Heart left ventricle (tissue), 16 donors: ENCODE measurements at places on chromosomes 1 and 21. TPM values are rescaled to one million over a fixed set of nuclear protein-coding genes. Genes with fewer than 3 reads are reported as not detected.

DNA sequence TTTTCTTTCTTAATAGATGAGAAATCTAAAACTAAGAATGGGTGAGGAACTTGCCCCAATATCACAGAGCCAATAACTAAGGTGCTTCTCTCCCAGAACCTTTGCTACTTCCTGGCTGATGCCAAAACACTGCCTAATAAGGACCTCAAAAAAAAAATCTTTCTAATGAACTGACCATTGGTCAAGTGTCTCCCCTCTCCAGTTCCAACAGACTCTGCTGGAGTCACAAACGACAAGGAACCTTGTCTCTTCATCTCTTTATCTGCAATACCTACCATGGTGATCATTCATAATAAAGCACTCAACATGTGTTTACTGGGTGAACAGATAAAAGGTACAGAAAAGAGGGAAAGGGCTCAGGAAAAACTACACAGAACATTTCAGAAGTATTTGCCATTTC lies 197.4 kb downstream of the LTN1 start:
- no peaks in the 10 kb centered on the region for H3K36me3 ChIP-seq
- no peaks in the 10 kb centered on the region for H3K4me1 ChIP-seq

GRCh38 chr1:20663969-20664715 lies 3.0 kb upstream of the DDOST start:
- H3K4me1 ChIP-seq, result peaks cover 31% of the 10 kb centered on the region
- H3K36me3 ChIP-seq, result no peaks in the 10 kb centered on the region
- H3K4me3 ChIP-seq, result no peak overlapping the region
- H3K27me3 ChIP-seq, result no peaks in the 10 kb centered on the region

GRCh38 chr1:7375329-7375728 lies 395.8 kb upstream of the VAMP3 start:
- no peak overlapping the region for H3K4me3 ChIP-seq
- H3K4me1 ChIP-seq, result peaks cover 12% of the 10 kb centered on the region
- no peak for DNase-seq
- no peaks in the 10 kb centered on the region for H3K27me3 ChIP-seq
- no peaks in the 10 kb centered on the region for H3K36me3 ChIP-seq
- no peak overlapping the region for H3K27ac ChIP-seq

- H3K36me3 ChIP-seq, result no peaks in the 10 kb centered on the region
- no peak for DNase-seq
- H3K27me3 ChIP-seq, result no peaks in the 10 kb centered on the region
- H3K4me3 ChIP-seq, result no peak overlapping the region
Measured at GRCh38 chr1:197496722-197497121, 228.7 kb downstream of the CRB1 start.

- H3K36me3 ChIP-seq, result no peaks in the 10 kb centered on the region
- H3K4me3 ChIP-seq, result no peak overlapping the region
- H3K27ac ChIP-seq, result no peak overlapping the region
Measured at GRCh38 chr1:109156916-109157385, 43.0 kb downstream of the ELAPOR1 start.

The RYR2 gene
- 408 TPM for total RNA-seq

- DNase-seq, result no peak
- H3K36me3 ChIP-seq, result no peaks in the 10 kb centered on the region
- no peak overlapping the region for H3K27ac ChIP-seq
- no peak overlapping the region for H3K4me3 ChIP-seq
- H3K4me1 ChIP-seq, result no peaks in the 10 kb centered on the region
Measured at GRCh38 chr1:86416343-86416742, 7.6 kb upstream of the CLCA2 start.

- no peaks in the 10 kb centered on the region for H3K4me1 ChIP-seq
- H3K27me3 ChIP-seq, result no peaks in the 10 kb centered on the region
- no peak for DNase-seq
- H3K4me3 ChIP-seq, result no peak overlapping the region
- no peaks in the 10 kb centered on the region for H3K36me3 ChIP-seq
Measured at GRCh38 chr21:33998402-33998801, 75.0 kb upstream of the MRPS6 start.

DNA sequence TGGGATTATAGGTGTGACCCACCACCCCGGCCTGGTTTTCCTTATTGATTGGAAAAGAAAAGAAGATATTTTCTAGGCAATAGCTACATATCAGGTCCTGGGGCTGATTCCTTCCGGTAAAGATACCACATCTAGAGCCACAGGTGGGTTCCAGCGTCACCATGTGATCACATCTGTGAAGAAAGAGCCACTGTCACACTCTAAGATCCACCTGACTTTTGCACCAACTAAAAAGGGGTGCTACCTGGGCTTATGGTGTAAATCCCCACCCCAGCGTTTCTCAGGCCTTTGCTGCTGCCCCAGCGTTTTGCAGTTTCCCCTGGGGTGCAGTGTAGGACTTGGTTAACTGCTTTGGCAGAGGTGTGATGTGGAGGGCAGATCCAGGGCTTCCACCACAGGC lies 22.3 kb upstream of the PDE9A start:
- H3K36me3 ChIP-seq, result no peaks in the 10 kb centered on the region
- no peak overlapping the region for H3K27ac ChIP-seq
- H3K4me3 ChIP-seq, result no peak overlapping the region
- peaks cover 15% of the 10 kb centered on the region for H3K27me3 ChIP-seq

DNA sequence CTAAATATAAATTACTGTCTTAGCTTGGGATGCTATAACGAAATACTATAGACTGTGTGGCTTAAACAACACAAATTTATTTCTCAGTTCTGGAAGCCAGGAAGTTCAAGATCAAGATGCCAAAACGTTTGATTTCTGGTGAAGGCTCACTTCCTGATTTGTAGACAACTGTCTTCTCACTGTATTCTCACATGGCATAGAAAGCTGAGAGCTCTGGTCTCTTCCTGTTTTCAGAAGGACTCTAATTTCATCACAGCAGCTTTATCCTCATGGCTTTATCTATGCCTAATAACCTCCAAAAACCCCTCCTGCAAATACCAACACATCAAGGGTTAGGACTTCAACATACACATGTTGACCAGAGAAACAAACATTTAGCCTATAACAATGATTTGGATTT lies 1795.5 kb downstream of the MRPL39 start:
- no peak for DNase-seq
- no peaks in the 10 kb centered on the region for H3K4me1 ChIP-seq
- no peaks in the 10 kb centered on the region for H3K36me3 ChIP-seq
- no peak overlapping the region for H3K4me3 ChIP-seq
- H3K27ac ChIP-seq, result no peak overlapping the region

- no peak overlapping the region for H3K4me3 ChIP-seq
- no peaks in the 10 kb centered on the region for H3K27me3 ChIP-seq
- no peaks in the 10 kb centered on the region for H3K36me3 ChIP-seq
- H3K27ac ChIP-seq, result no peak overlapping the region
- no peak for DNase-seq
Measured at GRCh38 chr1:115475901-115476300, 137.9 kb upstream of the NGF start.

GRCh38 chr1:18681423-18681835 lies 50.8 kb downstream of the PAX7 start:
- DNase-seq, result no peak
- H3K27me3 ChIP-seq, result no peaks in the 10 kb centered on the region
- H3K4me1 ChIP-seq, result no peaks in the 10 kb centered on the region
- no peak overlapping the region for H3K4me3 ChIP-seq
- no peaks in the 10 kb centered on the region for H3K36me3 ChIP-seq
- H3K27ac ChIP-seq, result no peak overlapping the region

The LRRC8B gene
- total RNA-seq, result 3.7 TPM

GRCh38 chr1:198440842-198441241 lies 99.6 kb downstream of the ATP6V1G3 start:
- no peak for DNase-seq
- no peak overlapping the region for H3K4me3 ChIP-seq
- no peaks in the 10 kb centered on the region for H3K27me3 ChIP-seq
- H3K27ac ChIP-seq, result no peak overlapping the region
- no peaks in the 10 kb centered on the region for H3K4me1 ChIP-seq

The VSIG8 gene
- total RNA-seq, result not detected

The S100A14 gene
- total RNA-seq, result 2.2 TPM

GRCh38 chr21:20661246-20661645 lies 337.0 kb upstream of the NCAM2 start:
- no peaks in the 10 kb centered on the region for H3K27me3 ChIP-seq
- no peak for DNase-seq
- H3K4me3 ChIP-seq, result no peak overlapping the region
- H3K27ac ChIP-seq, result no peak overlapping the region
- no peaks in the 10 kb centered on the region for H3K4me1 ChIP-seq

DNA sequence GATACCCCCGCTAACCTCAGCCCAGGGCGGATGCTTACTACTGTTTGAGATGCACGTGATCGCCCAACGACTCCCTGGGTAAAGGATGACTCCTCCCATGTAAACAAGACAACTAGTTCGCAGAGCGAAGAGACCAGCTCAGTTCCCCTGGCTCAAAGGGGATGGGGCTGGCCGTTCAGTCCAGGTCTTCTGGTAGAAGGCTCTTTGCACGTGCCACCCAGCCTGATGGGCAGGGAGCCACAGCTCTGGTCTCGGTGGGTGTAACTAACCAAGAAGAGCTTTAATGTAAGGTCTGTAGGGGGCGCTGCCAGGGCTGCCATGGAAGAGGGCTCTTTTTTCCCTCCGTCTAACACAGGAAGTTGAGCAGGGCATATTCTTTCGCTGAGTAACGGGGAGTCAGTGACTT lies 49.4 kb upstream of the PARP1 start:
- no peaks in the 10 kb centered on the region for H3K4me1 ChIP-seq
- H3K27me3 ChIP-seq, result no peaks in the 10 kb centered on the region
- no peak overlapping the region for H3K4me3 ChIP-seq
- no peaks in the 10 kb centered on the region for H3K36me3 ChIP-seq
- H3K27ac ChIP-seq, result no peak overlapping the region
- no peak for DNase-seq

- H3K4me1 ChIP-seq, result no peaks in the 10 kb centered on the region
- H3K27me3 ChIP-seq, result no peaks in the 10 kb centered on the region
- no peaks in the 10 kb centered on the region for H3K36me3 ChIP-seq
- no peak overlapping the region for H3K27ac ChIP-seq
- DNase-seq, result no peak
- H3K4me3 ChIP-seq, result no peak overlapping the region
Measured at GRCh38 chr1:111236806-111237205, 9.3 kb downstream of the CHI3L2 start.

The ACTN2 gene
- 2,010 TPM for total RNA-seq
